ENCODE measurements at places on chromosomes 3 and 15.

- DNase-seq: peak; percentile 75
Observed at GRCh38 chr3:143000528-143000927, 842 bp upstream of the U2SURP start.

DNA sequence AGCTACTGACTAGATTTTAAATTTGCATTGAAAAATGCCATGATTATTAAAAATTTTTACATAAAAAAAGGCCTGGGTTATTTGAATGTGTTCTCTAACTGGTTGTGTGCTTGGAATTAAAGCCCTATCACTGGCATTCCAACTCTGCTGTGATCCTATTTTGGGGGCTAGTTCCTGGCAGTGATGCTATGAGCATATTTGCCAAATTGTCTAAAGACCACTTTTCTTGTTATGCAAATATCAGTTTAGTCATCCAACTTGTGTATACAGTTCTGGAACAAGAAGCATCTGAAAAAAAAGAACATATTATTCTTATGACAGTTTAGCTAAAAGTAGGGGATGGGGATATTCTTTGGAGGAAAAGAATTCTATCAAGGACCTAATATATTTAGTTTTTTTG lies 243.4 kb upstream of the ZNF717 start:
- DNase-seq: no peak

DNA sequence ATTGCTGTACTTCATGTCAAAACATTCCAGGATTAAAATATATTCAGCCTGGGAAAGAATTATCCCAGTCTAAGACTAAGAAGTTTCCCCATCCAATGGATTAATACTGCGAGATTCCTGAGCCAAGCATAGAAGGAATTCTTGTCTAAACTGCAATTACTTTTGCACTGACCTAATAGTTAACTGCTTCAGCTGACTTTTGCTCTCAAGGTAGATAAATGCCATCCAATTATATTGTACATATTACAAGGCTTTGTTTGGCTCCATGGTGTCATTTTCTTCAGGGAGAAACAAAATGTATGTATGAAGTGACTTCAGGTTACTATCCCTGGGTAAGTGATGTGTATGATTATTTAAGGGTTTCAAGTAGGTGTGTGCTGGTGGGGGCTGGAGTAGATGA lies 6.1 kb upstream of the IFT57 start:
- no peak for DNase-seq

DNA sequence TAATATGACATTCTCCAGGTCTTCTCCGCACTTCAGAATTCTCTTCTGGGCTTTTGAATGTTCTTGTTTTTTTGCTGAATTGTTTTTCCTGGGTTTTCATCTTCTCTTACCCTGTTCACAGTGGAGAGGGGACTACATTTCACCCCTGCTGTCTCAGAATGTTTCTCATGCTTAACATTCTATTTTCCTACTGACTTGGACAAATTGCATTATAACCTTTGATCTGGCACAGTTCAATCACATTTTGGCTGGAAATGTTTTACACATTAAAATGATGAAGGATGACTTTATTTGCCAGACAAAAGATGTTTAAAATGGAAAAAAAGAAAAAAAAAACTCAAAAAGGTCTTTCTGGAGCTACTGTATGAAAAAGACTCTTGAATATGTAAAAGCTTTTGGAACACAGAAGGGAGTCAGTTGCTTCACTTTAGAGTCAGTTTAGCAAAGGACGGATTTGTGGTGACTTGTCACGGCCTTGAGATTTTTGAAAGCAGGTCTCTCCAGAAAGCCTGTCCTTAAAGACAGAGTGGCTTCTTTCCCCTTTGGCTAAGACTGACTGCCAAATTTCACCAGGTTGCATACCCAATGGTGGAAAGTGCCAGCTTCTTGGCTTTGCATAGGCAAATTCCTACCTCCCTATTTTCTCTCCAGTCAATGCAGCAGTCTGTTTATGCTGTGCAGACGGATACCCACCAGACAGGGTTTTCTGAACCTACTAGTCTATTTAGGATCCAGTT lies 401.0 kb upstream of the TBL1XR1 start:
- DNase-seq: no peak

DNA sequence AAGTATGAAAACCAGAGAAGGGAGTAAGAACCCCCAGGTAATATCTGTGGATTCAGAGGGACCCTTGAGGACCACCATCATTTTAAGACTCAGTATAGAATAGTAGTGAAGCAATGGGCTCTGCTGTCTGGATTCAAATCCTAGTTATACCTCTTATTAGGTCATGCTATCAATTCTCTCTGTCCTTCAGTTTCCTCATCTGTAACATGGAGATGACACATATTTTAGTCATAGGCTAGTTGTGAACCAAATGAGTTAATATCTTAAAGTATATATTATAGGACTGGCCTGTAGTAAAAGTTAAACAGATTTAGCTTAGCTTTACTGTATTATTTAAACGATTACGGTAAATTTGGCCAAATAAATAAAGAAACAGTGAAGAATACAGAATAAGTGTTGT lies 177.3 kb upstream of the GOLIM4 start:
- DNase-seq: no peak

GRCh38 chr15:44719293-44719999 lies 8.1 kb downstream of the B2M start:
- DNase-seq: no peak

GRCh38 chr3:65961733-65962132 lies 77.0 kb downstream of the MAGI1 start:
- no peak for DNase-seq

GRCh38 chr15:57033715-57034439 lies 115.4 kb downstream of the TCF12 start:
- DNase-seq: no peak

DNA sequence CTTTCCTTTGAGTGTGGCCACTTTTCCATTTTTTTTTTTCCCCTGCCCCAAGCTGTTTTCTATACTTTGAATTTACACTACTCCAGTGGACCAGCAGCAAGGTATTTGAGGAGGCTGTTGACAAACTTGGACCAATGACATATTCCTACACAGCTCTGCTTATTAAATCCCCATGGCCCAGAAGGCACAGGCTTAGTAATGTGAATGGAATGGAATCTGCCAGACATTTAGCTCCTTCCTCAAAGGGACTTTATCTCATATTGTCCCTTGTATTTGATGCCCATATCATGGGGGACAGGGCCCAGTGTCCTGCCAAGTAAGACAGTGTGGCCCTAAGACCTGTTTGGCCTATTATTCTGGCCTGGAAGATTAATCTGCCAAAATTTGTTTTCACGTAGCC lies 107.5 kb downstream of the CHCHD6 start:
- no peak for DNase-seq

GRCh38 chr3:101814835-101815234 lies 34.5 kb upstream of the NFKBIZ start:
- no peak for DNase-seq

- DNase-seq: no peak
Observed at GRCh38 chr15:60799885-60800284, 320.9 kb upstream of the ICE2 start.

GRCh38 chr3:30370681-30371271 lies 235.6 kb upstream of the TGFBR2 start:
- DNase-seq: no peak

- no peak for DNase-seq
Observed at GRCh38 chr3:51340989-51341636, 44.0 kb upstream of the MANF start.

- peak; percentile 53 for DNase-seq
Observed at GRCh38 chr3:16448639-16449070, 64.8 kb downstream of the RFTN1 start.

GRCh38 chr3:122533931-122534334 lies 19.2 kb upstream of the KPNA1 start:
- DNase-seq: peak; percentile 88

DNA sequence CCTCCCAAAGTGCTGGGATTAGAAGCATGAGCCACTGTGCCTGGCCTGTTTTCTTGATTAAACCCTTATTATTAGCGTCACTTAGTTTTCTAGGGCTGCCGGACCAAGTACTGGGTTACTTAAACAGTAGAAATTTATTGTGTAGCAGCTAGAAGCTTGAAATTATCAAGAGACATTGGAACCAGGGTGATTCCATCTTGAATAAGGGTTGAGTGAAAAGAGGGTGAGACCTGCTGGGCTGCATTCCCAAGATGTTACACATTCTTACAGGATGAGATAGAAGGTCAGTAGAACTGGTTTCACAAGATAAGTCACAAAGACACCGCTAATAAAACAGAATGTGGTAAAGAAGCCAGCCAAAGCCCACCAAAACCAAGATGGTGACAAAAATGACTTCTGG lies 18.6 kb upstream of the FSTL1 start:
- peak; percentile 88 for DNase-seq

- no peak for DNase-seq
Observed at GRCh38 chr3:49899815-49900214, 3.9 kb downstream of the MST1R start.

DNA sequence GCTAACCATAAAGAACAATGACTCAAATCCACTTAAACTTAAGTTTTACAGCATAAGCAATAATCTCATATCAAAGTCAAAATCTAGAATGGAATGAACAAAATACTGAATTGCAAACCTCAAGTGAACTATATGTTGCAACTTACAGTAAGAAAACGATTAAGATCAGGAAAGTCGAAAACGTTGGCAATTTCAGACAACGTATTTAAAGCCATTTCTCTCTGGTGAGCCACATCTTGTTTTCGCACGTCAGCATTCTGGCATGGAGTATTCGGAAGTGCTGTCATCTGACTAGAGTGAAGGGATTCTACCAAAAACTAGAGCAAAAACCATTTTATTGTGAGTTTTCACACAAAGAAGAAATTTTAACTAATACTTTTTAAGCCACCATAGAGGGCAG lies 28.5 kb downstream of the ATR start:
- no peak for DNase-seq

DNA sequence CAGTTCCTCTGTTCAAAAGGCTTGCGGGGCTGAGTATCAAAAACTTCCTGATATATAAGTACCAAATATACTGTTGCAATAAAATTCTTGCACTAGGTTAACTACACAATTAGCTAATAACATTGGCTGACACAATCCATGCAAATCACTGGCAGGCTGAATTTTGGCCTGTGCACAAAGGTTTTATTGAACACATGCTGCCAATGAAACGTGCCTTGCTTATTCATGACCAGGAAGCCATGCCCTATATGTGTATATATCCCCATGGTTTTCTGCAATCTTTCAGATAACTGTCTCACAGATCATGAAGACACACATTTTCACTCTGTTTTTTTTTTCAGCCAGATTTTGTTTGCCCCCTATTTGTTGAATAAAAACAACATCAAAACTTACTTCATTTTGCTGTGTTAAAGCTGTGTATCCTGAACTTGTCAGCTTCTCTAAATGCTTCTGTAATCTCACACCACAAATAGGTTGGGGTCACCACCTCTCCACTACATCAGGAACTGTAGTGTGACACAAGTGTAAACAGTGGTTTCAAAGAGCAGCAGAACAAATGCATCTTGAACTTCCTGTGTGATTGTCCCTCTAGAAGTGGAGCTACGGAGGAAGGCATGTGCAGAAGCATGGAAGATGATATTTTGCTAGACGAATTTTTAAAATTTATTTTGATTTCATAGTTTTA lies 920.7 kb upstream of the NR2F2 start:
- no peak for DNase-seq

DNA sequence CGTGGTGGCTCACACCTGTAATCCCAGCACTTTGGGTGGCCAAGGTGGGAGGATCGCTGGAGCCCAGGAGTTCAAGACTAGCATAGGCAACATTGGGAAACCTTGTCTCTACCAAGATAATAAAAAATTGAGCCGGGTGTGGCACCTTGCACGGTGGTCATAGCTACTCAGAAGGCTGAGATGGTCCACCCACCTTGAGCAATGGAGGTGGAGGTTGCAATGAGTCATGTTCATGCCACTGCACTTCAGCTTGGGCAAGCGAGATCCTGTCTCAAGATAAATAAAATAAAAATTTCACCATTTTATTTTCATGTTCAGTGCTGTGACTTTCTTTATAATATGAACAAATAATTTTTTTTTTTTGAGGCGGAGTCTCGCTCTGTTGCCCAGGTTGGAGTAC lies 12.5 kb downstream of the MAPK6 start:
- DNase-seq: peak; percentile 82

DNA sequence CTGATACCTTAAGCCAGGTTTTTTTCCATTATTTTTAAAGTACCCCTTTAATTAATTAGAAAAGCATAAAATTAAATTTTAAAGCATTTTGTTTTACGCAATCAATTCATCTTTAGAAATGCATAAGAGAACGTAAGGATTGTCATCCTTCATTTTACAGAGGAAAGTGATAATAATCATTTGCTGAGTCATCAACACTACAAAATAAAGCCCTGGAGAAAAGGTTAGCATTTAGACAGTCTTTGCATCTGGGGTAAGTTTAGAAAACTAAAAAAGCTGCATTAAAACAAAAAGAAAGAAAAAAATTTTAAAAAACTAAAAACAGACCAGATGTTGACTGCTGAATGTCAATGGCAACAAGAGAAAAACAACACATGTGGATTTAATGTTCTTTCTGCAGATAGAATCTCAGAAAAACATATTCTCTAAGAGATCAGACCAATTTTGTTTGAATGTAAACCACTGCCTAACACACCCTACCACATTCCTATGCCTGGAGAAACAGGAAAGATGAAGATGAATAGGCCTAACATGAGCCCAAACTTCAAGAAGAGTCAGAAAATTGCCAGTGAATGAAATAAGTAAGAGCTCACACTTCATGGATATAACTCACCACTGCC lies 59.9 kb downstream of the SUCNR1 start:
- no peak for DNase-seq

Data from RWPE1 (cell line).